Large intestine (tissue), 12 donors: ENCODE measurements at places on chromosomes 11 and 22. TPM values are rescaled to one million over a fixed set of nuclear protein-coding genes. Genes with fewer than 3 reads are reported as not detected.
A peak's percentile ranks its signal among the peaks of the same experiment; 100 is the strongest.

GRCh38 chr11:17700991-17701390, 18.4 kb upstream of the MYOD1 start:
- H3K27me3 ChIP-seq = peaks cover 40% of the 10 kb centered on the region
- DNase-seq = no peak
- no peak overlapping the region for H3K27ac ChIP-seq
- H3K4me3 ChIP-seq = no peak overlapping the region
- H3K4me1 ChIP-seq = no peaks in the 10 kb centered on the region
- no peaks in the 10 kb centered on the region for H3K36me3 ChIP-seq

- no peak for DNase-seq
- H3K4me1 ChIP-seq = no peaks in the 10 kb centered on the region
- no peak overlapping the region for H3K27ac ChIP-seq
- no peaks in the 10 kb centered on the region for H3K27me3 ChIP-seq
Observed at GRCh38 chr22:49738566-49738965, 89.1 kb downstream of the BRD1 start.

DNA sequence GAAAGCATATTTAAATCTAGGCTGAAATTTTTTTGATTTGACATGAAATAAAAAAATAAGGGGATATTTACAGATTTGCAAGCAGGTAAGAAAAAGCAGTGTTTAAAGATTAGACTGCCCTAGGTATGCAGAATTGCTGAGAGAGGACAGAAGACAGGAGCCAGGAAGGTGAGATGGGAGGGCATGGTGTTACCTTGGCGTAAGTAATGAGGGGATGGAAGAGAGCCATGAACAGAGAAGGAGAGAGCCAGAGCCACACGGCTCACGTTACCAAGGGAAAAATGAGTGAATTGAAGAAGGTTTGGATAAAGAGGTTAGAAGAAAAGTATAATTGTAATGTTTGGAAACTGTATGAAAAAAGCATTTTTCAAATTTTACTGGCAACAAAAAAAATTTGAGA, 904.3 kb downstream of the OPCML start:
- H3K4me1 ChIP-seq = no peaks in the 10 kb centered on the region
- no peak for DNase-seq

GRCh38 chr11:75145972-75146519, 4.9 kb upstream of the SLCO2B1 start:
- H3K27ac ChIP-seq = peak overlapping the region; percentile 80
- no peaks in the 10 kb centered on the region for H3K36me3 ChIP-seq
- no peaks in the 10 kb centered on the region for H3K27me3 ChIP-seq
- H3K4me1 ChIP-seq = peaks cover 63% of the 10 kb centered on the region

- H3K4me3 ChIP-seq = no peak overlapping the region
- no peaks in the 10 kb centered on the region for H3K27me3 ChIP-seq
- DNase-seq = no peak
- peak overlapping the region; percentile 77 for H3K27ac ChIP-seq
- no peaks in the 10 kb centered on the region for H3K36me3 ChIP-seq
Observed at GRCh38 chr11:10322401-10322800, 17.5 kb downstream of the ADM start.

Gene SUSD2
- polyA plus RNA-seq = 36.9 TPM

Gene OR6T1
- polyA plus RNA-seq = not detected
